ENCODE measurements at places on chromosomes 11 and 22. TPM values are rescaled to one million over a fixed set of nuclear protein-coding genes. Genes with fewer than 3 reads are reported as not detected.

TIMP3 gene
- 149 TPM for total RNA-seq

DNA sequence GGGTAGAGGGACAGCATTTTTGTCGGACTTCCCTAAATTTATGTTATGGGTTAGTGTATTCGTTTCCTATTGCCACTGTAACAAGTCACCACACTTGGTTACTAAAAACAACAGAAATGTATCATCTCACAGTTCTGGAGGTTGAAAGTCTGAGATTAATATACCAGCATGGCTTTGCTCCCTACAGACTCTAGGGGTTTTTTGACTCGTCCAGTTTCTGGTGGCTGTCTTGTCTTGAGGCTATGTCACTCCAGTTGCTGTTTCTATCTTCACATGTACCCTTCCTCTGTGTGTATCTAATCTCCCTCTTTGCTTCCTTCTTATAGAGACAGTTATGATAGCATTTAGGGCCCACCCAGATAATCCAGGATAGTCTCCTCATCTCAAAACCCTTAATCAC lies 9.1 kb upstream of the CCDC179 start:
- no peaks in the 10 kb centered on the region for H3K4me1 ChIP-seq
- H3K4me3 ChIP-seq, result no peak overlapping the region
- no peak for DNase-seq
- no peak overlapping the region for H3K27ac ChIP-seq

GRCh38 chr11:69947793-69948255 lies 128.6 kb upstream of the FGF3 start:
- DNase-seq, result no peak
- no peaks in the 10 kb centered on the region for H3K27me3 ChIP-seq
- no peaks in the 10 kb centered on the region for H3K36me3 ChIP-seq

SLCO2B1 gene
- total RNA-seq, result 101 TPM

FAM180B gene
- total RNA-seq, result 0.66 TPM

DNA sequence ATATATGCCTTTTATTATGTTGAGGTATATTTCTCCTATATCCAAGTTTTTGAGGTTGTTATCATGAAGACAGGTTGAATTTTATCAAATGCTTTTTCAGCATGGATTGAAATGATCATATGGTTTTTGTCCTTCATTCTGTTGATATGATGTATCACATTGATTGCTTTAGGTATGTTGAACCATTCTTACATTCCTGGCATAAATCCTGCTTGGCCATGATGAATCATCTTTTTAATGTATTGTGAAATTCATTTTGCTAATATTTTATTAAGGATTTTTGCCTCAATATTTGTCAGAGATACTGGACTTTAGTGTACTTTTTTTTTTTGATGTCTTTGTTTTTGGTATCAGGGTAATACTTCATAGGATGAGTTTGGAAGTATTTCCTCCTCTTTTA lies 283.8 kb upstream of the C11orf87 start:
- H3K27me3 ChIP-seq, result no peaks in the 10 kb centered on the region
- H3K4me3 ChIP-seq, result no peak overlapping the region
- H3K27ac ChIP-seq, result no peak overlapping the region
- H3K4me1 ChIP-seq, result no peaks in the 10 kb centered on the region
- DNase-seq, result no peak
- no peaks in the 10 kb centered on the region for H3K36me3 ChIP-seq

GRCh38 chr11:19769820-19770219 lies 57.2 kb downstream of the NAV2 start:
- H3K27ac ChIP-seq, result no peak overlapping the region
- DNase-seq, result no peak
- no peak overlapping the region for H3K4me3 ChIP-seq
- no peaks in the 10 kb centered on the region for H3K4me1 ChIP-seq
- no peaks in the 10 kb centered on the region for H3K36me3 ChIP-seq

TMPRSS6 gene
- total RNA-seq, result 0.33 TPM

LPXN gene
- 5.7 TPM for total RNA-seq

NEU3 gene
- total RNA-seq, result 1.6 TPM

ATL3 gene
- total RNA-seq, result 17.8 TPM

DNA sequence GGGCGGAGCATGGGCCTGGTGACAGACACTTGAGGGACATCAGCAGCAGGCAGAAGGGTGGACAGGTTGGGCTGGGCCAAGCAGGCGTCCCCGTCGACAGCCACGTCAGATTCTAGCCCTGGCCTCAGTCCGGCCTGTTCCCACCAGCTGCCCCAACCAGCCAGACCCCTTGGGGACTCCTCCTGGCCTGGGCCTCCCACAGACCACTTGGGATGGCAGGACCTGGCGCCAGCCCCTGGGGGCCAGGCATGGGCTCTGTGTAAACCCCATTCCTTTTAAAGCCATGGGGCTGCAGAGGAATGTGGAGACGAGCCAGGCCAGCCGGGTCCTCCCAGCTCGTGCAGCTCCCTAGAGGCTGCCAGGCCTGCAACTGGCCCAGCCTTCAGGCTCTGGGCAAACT lies 4.7 kb upstream of the SUSD2 start:
- H3K27me3 ChIP-seq, result no peaks in the 10 kb centered on the region
- H3K4me1 ChIP-seq, result peaks cover 3% of the 10 kb centered on the region
- no peak overlapping the region for H3K4me3 ChIP-seq
- H3K36me3 ChIP-seq, result peaks cover 12% of the 10 kb centered on the region

- DNase-seq, result no peak
- H3K4me3 ChIP-seq, result no peak overlapping the region
- H3K4me1 ChIP-seq, result no peaks in the 10 kb centered on the region
- H3K27me3 ChIP-seq, result no peaks in the 10 kb centered on the region
- no peak overlapping the region for H3K27ac ChIP-seq
- H3K36me3 ChIP-seq, result no peaks in the 10 kb centered on the region
Measured at GRCh38 chr22:22855617-22856308, 31.9 kb upstream of the IGLL5 start.

DNA sequence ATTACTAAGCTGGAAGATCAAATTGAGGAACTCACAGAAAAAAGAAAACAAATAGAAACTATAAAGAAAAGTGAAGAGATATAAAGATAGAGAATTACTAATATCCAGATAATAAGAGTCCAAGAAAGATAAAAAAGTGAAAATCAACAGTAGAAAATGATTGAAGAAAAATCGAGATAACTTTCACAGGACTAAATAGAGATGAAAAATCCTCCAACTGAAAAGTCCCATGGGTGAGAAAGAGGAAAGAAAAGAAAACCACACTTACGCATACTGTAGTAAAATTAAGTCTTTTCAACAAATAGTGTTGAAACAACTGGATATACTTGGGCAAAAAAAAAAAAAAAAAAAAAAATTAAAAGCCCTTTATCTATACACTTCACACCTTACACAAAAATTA lies 60.0 kb downstream of the ENTHD1 start:
- H3K4me1 ChIP-seq, result no peaks in the 10 kb centered on the region
- no peak overlapping the region for H3K4me3 ChIP-seq
- no peaks in the 10 kb centered on the region for H3K36me3 ChIP-seq

USP2 gene
- total RNA-seq, result 3.9 TPM

DNA sequence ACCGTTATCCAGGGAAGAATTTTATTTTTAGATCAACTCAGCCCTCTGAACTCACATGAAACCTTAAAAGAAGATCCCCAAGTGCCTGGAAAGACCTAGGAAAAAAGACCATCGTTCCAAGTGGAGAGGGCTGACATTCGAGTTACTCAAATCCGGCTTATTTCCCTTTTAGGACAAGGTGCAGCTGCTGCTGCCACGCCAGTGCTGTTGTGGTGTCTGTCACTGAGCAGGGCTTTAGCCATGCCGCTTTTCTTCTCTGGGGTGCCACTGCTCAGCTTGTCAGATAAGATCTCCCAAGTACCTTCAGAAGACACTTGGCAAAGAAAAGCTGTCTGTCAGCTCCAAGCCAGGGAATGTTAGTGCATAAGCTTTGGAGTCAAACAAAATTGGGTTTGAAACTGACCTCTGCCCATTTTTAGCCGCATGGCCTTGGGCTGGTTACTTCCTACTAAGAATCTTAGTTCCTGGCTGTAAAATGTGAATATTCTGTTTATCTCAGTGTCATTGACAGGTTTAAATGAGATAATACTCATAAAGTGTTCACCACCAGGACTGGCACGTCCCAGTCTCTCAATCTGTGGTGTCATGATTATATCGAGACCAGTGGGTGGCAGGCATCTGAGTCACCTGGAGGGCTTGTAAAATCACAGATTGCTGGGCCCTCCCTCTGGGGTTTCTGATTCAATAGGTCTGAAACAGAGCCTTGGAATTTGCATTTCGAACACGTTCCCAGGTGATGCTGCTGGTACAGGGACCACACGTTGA lies 117.5 kb downstream of the PKNOX2 start:
- H3K4me3 ChIP-seq, result no peak overlapping the region
- H3K4me1 ChIP-seq, result peaks cover 14% of the 10 kb centered on the region
- no peaks in the 10 kb centered on the region for H3K36me3 ChIP-seq
- no peaks in the 10 kb centered on the region for H3K27me3 ChIP-seq

DNA sequence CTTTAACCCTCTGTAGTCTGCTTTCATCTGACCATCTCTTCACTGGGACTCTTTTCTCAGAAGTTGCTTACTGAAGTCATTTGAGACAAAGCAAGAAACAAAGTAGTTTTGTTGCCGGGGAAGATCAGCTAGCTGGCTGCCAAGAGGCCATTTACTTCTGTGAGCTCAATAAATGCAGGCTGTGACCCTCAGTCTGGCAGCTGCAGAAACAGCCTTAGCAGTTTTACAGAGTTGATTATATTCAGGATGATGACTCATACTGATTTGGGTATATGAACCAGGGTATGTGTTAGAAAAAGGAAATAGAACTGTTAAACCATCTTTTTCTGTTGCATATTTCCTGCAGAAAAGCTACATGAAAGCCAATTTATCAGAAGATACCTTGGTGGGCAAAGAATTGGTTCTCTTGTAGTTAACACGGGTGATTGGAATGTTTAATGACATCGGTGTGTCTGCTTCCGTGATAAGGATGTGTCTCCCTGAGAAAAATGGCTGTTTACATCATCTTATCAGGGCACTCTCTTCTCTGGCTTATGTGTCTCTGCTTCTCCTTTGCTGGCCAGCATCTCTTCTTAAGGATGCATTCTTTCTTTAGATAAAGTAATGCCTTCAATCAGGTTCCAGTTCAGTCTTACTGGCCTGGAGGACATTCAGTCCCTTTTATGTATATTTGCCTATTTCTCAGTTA lies 18.5 kb downstream of the FIBIN start:
- H3K27ac ChIP-seq, result no peak overlapping the region
- no peaks in the 10 kb centered on the region for H3K27me3 ChIP-seq
- no peak for DNase-seq
- no peak overlapping the region for H3K4me3 ChIP-seq

Measured in body of pancreas (tissue), 4 donors.